Mammary epithelial cell (primary cell): ENCODE measurements at places on chromosomes 7 and 10.

GRCh38 chr10:14507781-14508180 lies 177.1 kb upstream of the FRMD4A start:
- DNase-seq, result no peak

- DNase-seq, result no peak
Measured at GRCh38 chr10:62109587-62110293, 158.9 kb downstream of the RTKN2 start.

DNA sequence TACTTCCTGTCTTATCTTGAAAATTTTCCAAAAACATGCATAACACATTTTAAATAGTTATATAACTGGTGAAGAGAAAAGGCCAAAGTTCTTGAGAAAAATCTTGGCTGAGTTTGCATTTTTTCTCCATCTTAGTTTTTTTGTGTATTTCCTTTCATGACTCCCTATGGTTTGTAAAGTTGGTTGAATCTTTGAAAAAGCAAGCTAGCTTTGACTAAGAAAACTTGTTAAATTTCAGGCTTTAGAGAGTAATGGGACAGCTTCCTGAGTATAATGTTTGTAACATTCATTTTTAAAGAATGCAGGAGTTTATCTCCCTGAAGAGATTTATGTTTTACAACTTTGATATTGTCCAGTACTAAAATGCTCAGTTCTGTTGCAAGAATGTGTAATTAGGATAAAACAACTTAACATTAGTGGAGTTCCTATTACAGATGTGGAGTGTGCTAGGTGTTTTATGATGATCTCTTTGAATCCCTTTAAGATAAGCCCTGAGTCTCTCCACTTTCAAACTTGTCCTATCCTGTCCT lies 11.1 kb upstream of the HERPUD2 start:
- no peak for DNase-seq

DNA sequence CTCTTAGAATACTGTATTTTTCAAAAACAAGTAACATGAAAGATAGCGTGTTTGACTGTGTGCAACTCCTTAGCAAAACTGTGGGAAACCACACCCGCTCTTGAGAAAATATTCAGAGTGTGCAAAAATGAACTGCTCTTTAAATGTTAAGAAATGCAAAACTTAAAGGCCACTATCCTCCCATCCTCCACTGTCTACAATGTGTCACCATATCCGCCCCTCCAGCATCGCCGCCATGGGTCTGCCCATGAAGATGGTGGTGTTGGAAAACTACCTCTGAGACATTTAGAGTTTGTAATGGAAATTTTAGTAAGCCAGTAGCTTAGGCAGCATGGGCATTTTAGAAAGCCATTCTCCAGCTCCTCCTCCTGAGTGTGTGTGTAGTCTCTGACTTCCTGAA lies 20.1 kb upstream of the NMT2 start:
- DNase-seq, result no peak
